ENCODE measurements at places on chromosomes 3 and 15.

- no peak for DNase-seq
Measured at GRCh38 chr3:112644453-112644852, 3.5 kb upstream of the CCDC80 start.

- DNase-seq = no peak
Measured at GRCh38 chr3:102161384-102162006, 273.3 kb upstream of the ZPLD1 start.

DNA sequence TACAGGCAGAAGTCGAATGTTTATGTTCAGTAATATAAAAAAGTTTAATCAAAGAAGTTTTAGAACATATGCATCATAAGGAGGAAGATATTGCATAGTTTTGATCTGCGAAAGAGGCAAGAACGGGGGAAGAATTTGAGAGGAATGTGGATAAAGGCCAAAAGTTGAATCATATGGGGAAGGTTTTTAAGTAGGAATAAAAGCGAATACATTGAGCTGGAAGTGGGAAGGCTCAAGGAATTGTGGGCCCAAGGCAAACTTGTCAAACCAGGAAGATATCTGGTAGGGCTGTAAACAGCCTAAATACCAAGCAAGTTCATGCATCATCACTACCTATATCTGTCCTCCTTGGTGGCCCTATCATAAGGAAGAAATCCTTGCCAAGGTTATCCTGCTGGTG lies 186.9 kb downstream of the MAGI1 start:
- DNase-seq = no peak

DNA sequence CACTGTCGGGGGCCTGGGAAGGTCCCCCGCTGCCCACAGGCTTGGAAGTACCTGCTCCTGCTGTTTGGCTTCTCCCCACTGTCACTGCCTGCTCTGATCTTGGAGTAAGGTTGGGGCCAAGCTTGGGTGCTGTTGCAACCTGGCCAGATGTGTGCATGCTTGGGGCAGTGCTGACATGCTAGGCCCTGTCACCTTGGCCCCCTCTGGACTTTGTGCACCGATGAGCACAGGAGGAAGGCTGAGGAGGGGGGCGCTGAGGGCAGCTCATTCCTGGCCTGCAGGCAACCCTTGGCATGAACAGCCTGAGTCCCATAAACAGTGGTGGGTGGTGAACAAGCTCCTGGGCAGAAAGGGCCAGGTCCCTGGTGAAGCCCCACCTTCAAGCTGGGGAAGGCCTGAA lies 4.0 kb upstream of the XCR1 start:
- no peak for DNase-seq

DNA sequence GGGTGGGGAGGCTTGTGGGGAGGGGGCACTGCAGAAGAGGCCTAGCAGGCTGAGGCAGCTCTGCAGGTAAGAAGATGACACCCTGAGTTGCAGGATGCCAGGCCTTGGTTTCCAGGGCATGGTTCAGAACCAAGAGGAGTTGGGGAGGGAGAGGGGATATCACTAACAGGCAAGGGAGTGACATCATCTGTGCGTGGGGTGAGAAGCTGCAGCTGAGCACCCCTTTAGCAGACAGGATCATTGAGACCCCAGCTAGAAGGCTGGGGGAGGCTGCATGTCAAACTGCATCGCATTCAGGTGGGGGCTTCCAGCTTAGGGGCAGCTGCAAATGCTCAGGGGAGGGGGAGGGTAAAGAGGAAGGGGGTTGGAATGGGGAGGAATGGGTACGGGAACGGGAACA lies 23.0 kb downstream of the CACNA2D2 start:
- DNase-seq = no peak

- DNase-seq = no peak
Measured at GRCh38 chr3:124605781-124606579, 124.3 kb upstream of the UMPS start.

DNA sequence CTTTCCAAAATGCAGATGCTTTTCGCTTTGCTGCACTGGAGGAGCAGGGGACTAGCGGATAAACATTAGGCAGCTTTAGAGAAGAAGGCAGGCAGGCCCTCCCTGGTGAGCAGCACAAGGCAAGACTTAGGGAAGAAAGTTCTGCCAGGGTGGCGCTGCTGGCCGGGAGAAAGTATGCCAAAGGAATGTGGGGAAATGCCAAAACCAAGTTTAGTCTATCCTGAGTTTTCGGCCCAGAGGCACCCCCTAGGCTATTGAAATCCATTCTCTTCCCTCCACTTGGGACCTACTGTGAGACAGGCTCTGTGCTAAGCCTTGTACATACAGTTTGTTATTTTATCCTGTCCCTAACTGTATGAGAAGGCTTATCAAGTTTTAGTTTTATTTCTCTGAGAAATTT lies 9.2 kb downstream of the SHC4 start:
- DNase-seq = no peak

GRCh38 chr3:58003093-58003492 lies 5.1 kb upstream of the FLNB start:
- DNase-seq = no peak

- DNase-seq = no peak
Measured at GRCh38 chr15:29857221-29857789, 35.0 kb upstream of the TJP1 start.

- no peak for DNase-seq
Measured at GRCh38 chr15:40317580-40317979, 5.9 kb upstream of the INAFM2 start.

DNA sequence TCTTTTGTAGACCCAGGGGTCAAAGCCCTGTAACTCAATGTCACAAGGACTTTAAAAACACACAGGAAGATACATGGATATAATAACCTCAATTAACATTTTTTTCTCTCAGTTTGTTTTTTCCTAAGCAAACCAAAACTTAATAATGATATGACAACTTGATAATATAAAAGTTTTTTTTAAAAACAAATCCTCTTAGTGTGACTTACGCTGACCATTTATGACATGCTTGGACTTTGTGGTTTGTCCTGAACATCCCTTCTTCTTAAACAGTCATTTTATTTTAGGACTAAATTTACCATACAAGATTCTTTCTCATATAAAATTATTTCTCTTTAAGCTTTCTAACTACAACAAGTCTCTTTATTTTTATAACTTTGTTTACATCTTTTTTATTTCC lies 25.4 kb upstream of the FAM3D start:
- DNase-seq = no peak
